ENCODE measurements at places on chromosomes 2 and 18.

DNA sequence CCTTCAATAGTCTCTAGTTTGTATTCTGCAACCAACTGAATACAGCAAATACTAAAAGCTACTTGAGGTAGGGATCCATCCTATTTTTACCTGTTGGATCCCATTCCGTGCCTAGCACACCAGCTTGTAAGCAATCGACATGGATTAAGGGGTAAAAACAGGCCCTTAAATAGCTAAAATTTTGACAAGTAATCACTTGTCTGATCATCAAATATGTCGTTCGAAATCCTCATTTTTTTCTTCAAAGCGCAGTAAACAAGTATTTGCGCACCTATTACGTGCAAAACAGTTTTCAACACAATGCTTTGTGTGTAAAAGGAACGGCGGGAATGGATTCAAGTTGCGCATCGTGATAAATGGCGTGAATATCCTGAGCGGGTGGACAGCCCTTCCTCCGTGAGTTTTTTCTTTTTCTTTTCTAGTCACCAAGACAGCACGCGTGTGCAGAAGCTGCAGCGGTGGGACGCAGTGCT lies 1.4 kb upstream of the ACVR2A start:
- no peak for DNase-seq

DNA sequence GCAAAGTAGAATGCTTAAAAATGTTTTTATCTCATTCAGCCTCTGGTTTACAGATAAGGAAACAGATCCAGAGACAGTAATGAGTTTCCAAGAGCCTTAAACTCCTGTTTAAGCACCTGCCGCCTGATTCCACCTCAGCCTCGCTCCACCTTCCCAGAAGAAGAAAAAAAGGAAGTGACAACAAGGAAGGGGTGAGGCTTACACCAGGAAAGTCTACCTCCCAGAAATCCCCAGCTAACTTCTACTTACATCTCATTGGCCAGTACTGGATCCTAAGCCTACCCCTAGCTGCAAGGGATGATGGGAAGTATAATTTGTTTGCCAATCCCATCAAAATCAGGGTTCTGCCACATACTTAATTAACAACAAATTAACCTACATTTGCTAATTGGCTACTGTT lies 15.3 kb upstream of the ARID5A start:
- no peak for DNase-seq

DNA sequence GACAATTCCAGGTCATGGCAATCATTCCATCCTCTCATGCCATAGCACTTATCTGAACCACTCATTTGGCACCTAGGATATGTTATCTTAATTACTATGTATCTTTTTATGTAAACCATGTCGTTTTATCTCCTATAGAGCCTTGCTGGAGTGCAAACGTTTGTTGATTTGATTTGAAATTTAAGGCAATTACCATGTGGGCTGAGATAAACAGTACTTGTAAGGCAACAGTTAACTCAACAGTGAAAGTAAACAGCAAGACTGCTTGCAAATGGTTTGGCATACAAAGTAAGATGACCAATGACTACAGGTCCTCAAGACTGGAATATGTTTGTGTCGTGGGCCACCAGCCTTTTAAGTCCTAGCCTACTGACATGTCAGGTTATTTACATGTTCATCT lies 133.7 kb upstream of the ZFP36L2 start:
- DNase-seq, result no peak

GRCh38 chr2:79915455-79915854 lies 389.1 kb downstream of the LRRTM1 start:
- no peak for DNase-seq

DNA sequence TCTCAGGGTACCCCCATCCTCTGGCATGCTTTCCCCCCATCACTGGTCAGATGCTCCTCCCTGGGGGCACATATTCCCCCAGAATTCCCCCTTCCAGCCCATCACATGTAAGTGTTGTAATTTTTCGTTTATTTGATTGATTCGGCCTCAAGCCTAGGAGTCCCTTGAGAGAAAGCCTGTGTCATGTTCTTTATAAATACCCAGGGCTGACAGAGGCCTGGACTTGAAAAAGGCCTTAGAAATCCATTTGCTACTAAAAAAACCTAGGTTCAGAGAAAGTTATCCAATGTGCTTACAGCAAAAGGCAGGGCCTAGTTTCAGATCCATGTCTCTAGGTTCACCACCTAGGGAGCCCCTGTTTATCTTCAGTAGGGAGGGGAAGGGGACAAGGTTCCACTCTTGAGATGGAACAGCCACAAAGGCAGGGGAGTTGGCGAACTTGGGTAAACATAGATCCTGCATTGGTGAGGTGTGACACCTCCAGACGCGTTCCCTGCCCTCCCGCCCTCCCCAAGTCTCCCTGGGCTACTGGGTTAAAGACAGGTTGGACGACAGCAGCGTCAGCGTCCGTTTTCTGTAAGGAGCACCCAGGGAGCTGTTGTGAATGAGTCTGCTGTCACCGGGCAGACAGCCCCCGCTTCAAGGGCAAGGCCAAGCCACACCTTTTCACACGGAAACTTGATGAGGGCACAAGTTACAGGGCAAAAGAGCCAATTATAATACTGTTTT lies 147.8 kb downstream of the EN1 start:
- DNase-seq, result no peak

DNA sequence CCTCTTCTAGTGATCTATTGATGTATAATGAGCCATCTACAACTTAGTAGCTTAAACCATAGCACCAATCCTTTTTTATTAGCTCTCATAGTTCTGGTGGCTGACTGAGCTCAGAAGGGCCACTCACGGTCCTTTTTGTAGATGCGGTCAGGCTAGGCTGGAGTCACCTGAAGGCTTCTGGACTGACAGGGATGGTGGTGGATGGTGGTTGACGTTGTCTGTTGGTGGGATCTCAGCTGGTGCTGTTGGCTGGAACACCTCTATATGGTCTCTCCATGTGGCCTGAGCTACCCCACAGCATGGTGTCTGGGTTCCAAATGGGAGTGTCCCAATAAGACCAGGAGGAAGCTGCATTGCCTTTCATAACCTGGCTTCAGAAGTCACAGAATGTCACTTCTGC lies 68.0 kb downstream of the BCL2L11 start:
- no peak for DNase-seq

DNA sequence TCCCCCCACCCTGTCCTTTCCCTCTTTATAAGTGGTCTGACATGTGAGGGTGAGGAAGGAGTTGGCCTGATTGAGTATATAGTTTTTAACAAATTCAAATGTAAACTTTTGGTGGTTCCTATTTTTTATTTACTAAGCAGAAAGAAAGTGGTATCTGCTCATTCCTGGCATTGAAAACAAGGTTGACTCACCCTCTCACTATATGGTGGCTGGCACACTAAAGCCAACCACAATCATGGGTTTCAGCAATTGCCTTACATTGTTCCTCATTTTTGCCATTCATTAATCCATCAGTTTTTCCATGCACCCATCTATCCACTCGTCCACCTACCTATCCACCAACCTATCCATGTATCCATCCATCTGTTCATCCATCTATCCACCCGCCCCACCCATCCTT lies 75.4 kb upstream of the IGFBP5 start:
- peak; percentile 30 for DNase-seq

DNA sequence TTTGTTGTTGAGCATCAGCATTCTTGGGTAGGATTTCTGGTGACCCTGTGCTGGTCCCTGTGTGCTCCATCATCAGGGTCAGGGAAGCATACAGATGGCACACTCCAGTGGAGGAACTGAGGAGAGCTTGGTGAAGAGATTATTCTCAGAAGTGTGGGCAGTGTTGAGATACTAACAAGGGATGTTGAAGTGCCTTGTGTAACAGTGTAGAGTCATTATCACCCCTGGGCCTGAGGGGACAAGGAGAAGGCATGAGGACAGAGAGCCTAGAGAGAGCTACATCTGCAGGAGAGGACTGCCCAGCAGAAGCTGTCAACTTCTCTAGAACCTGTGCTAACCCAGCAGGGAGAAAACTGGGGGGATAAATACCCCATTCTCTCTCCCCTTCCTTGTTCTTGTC lies 189.0 kb downstream of the PLCL1 start:
- DNase-seq, result no peak

Measured in MG63 (cell line).